Posterior vena cava (tissue), 2 donors: ENCODE measurements at places on chromosomes 3 and 15. TPM values are rescaled to one million over a fixed set of nuclear protein-coding genes. Genes with fewer than 3 reads are reported as not detected.

Gene ARL6
- 8.4 TPM for total RNA-seq

Gene FANCD2OS
- total RNA-seq = not detected

- no peak for DNase-seq
Observed at GRCh38 chr15:96171853-96172296, 158.6 kb upstream of the NR2F2 start.

- DNase-seq = no peak
Observed at GRCh38 chr3:2851835-2852234, 258.3 kb downstream of the IL5RA start.

- DNase-seq = no peak
Observed at GRCh38 chr3:4950948-4951347, 28.3 kb upstream of the BHLHE40 start.

GRCh38 chr15:44661576-44661975 lies 1.9 kb downstream of the SPG11 start:
- no peak for DNase-seq

DNA sequence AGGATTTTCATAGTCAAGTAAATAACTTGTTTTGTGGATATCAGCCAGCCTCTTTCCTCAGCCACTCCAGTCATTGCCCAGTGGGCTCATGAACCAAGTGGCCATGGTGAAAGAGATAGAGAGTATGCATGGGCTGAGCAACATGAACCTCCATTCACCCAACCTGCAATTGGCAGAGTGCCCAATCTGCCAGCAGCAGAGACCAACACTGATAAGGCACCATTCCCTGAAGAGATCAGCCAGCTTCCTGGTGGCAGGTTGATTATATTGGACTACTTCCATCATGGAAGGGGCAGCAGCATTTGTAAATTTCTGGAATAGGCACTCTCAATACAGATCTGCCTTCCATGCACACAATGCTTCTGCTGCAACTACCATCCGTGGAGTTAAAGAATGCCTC lies 10.3 kb upstream of the MCF2L2 start:
- DNase-seq = no peak

GRCh38 chr3:49269443-49270155 lies 7.4 kb downstream of the C3orf62 start:
- no peak for DNase-seq

DNA sequence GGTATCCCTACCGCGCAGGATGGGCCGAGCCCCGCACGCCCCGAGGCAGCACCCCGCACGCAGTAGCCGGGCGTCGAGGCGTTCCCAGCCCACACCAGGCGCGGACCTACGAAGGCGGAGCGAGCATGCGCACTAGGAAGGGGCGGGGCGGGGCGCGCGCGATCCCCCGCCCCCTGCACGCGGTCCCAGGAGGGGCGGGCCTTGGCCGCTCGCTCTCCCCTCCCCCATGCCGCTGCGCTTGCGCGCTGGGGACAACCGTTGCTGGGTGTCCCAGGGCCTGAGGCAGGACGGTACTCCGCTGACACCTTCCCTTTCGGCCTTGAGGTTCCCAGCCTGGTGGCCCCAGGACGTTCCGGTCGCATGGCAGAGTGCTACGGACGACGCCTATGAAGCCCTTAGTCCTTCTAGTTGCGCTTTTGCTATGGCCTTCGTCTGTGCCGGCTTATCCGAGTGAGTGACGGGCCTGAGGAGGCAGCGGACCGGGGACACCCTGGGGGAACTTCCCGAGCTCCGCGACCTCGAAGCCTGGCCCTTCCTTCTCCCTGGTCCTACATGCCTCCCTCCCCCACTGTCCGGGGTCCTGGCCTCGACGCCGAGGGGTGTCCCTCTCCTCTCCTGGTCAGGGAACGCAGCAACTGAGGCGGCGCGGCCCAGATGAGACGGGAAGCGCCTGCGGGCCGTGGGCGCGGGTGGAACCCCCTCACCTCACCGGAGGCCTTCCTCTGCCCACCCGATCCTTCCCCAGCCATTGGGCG lies at the start of gene SPESP1:
Gene SPESP1 (plus strand): TSS at position 258 of the 755 bp plus-strand sequence. CDS start 129 bp downstream, at position 387.
- peak; percentile 90 for DNase-seq

DNA sequence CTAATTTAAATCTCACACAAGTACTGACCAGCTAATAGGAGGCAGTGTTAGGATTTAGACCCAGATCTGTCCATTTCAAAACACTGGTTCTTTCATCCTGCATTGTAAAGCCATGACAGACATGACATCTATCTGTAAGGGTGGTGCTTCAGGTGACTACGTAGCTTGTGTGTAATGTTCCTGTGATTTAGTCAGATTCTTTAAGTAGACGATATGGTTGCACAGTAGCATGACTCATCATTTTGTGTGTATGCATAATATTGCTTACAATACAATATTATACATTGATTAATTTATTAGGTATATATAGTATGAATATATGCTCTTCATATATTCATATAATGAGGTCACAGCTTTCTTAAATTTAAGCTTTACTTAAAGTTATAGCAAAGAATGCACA lies 628.5 kb downstream of the GRM7 start:
- no peak for DNase-seq

DNA sequence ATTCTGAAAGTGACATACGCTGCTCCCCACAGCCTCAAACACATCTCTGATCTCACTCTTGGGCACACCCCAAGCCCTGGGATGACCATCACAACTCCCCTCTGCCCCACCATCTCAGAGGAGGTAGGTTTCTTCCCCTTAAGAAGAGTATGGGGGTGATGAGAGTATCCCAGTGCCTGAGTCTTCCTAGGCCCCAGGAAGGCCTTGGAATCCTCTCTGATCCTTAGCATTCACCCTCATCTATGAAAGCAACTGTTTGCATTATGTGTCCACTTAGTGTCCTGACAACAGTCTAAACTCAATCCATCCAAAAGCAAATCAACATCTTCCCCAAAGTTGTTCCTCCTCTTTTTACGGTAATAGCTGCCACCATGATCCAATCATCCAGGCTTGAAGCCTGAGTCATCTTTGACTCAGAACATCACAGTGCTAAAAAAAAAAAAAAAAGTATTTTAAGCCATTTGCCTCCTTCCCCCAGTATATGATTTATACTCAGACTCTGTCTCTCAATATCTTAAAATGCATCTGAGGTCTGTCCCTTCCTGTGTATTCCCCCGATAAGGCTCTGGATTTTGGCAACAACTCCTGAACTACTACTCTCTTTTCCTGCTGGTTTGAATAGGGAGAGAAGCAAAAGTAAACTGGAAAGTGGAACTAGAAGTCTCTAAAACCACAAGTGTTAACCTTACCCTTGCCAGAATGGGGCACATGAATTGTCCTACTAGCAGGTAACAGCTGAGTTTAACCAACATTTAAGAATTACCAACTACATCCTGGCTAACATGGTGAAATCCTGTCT lies 22.5 kb downstream of the POPDC2 start:
- DNase-seq = no peak

DNA sequence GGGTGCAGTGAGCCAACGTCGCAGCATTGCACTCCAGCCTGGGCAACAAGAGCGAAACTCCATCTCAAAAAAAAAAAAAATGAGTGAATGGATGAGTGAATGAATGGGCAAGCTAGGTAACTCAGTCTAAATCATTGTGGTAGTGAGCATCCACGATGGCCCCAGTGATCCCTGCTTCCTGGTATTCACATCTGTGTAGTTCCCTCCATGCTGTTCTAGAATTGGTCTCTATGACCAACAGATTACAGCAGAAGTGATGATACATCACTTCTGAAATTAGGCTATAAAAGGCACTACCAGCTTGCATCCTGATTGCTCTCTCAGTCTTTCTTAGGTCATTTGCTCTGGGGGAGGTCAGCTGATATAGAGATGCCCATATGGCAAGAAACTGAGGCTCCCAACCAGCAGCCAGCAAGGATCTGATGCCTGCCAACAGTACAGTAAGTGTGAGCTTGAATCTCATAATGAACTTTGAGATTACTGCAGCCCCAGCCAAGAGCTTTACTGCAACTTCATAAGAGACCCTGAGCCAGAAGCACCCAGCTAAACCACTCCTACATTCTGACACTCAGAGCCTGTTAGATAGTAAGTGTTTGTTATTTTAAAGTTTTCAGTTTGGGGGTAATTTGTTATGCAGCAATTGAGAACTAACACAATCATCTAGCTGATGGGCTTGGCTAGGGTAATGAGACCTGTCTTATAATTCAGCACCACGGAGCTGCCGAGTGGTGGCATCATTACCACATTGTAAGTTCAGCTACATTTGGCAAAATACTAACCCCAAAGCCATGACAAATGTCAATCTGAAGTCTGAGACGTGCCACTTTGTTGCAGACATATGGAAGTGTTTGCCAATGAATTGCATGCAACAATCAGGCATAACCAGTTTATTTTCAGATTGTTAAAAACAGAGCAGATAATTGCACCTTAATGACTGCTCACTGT lies 53.0 kb downstream of the KLHL6 start:
- no peak for DNase-seq

DNA sequence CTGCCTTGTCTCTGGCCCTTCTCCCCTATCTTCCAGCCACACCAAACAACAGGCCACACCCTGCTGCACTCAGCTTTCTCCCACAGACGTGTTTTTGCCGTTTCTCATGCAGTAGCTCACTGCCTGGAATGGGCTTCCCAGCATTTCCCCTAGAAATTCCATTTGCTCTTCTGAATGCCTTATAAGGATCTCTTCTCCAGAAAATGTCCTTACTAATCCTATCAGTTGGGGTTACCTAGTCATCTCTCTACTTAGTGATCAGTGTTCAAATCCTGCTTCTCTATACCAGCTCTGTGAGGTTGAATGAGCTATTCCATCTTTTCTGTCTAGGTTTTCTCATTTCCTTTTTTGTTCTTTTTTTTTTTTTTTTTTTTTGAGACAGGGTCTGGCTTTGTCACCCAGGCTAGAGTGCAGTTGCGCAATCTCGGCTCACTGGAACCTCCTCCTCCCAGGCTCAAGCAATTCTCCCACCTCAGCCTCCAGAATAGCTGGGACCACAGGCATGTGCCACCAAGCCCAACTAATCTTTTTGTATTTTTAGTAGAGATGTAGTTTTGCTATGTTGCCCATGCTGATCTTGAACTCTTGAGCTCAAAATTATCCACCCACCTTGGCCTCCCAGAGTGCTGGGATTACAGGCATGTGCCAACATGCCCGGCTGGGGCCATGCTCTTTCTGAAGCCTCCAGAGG lies 98.2 kb upstream of the CHD2 start:
- DNase-seq = peak; percentile 88

- DNase-seq = peak; percentile 86
Observed at GRCh38 chr3:188152660-188153436, 1.1 kb upstream of the LPP start.
